Neural progenitor cell (in vitro differentiated cells): ENCODE measurements at places on chromosomes 11 and 22. TPM values are rescaled to one million over a fixed set of nuclear protein-coding genes. Genes with fewer than 3 reads are reported as not detected.

DNA sequence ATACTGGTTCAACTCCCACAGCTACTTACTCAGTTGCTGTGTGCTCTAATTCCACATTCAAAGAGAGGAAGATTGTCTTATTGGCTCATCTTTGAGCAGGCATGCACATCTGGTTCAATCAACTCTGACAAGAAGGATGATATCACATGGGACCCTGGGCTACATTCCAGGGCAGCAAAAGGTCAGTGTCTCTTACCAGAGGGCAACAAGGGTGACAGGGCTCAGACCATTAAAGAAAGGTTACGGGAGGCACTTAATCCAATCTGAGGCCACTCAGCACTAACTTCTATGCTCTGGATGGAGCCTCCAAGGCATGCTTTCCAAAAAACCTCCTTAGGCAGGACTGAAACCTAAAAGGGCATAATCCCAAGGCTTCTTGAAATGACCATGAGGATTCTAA, 549.4 kb upstream of the API5 start:
- DNase-seq = peak; percentile 44

DNA sequence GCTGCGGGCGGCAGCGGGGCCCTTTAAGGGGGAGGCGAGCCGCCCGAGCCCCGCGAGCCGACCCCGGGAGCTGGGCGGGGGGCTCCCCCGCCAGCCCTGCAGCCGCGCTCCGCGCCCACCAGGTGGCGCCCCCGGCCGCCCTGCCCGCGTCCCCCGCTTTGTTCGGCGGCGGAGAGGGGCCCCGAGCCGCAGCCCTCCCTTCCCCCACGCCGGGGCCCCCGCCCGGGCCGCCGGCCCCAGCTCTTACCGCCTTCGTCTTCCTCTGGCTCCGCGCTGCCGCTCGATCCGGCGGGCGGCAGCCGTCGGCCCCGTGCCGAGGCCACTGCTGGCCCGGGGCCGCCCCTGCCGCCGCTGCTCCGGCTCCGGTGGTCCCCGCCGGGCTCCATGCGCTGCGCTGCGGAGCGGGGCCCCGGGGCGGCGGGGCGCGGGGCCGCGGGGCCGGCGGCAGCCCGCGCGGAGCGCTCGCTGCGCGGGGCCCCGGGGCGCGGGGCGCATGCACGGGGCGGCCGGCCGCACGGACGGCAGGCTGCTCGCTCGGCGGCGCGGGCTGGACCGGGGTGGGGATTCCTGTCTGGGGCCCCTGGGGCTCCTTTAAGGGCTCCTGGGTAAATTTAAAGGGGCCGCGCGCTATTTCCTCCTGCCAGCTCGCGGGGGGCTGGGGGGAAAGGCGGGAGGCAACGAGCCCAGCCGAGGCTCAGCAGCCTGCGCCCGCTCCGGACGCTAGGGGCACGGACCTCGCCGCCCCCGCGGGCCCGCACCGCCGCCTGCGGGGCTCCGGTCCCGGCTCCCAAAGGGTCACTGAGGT, at the start of gene ZFTA:
Gene ZFTA (minus strand): TSS at position 539 of the 805 bp plus-strand sequence. CDS start 153 bp downstream, at position 386.
- DNase-seq = peak; percentile 90

GRCh38 chr11:132330515-132330914, 960.1 kb downstream of the NTM start:
- DNase-seq = peak; percentile 11

Gene SELENOH
- total RNA-seq = 164 and 206 TPM in 2 replicates

GRCh38 chr11:73729594-73730206, 31.2 kb downstream of the RAB6A start:
- peak; percentile 78 for DNase-seq

Gene FIBP
- 92.1 and 113 TPM in 2 replicates for total RNA-seq

DNA sequence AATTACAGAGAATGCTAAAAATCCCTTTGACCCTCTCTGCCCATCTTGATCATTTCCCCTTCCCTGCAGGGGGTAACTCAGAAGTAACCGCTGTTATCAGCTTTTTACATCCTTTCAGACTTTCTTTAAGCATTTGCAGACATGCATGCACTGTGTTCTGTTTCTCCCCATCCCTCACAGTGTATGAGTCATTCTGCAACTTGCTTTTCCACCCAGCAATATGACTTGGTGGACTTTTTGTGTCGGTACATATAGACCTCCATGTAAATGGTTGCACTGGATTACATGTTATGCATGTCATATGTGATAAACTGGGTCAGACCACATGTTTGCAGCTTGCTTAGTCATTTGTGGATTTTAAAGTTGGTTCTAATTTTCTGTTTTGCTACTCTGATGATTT, 87.7 kb upstream of the NECTIN1 start:
- DNase-seq = no peak
